ENCODE measurements at places on chromosomes 3 and 15. TPM values are rescaled to one million over a fixed set of nuclear protein-coding genes. Genes with fewer than 3 reads are reported as not detected.

DNA sequence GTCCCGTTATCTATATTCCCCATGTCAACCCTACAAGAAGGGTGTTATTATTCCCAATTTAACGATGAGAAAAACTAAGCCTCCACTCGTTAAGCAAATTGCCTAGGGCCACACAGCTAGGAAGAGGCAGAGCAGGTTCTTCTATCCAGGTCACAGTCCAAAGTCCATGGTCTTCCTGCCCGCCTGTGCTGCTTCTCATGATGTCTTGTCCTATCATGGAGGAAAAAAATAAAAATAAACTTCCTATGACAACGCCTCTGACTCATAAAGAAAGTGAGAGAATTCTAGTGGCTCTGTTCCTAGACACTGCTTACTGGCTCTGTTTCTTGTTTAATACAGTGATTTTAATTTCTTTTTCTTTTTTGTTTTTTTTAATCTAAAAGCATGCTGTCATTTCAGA, 9.7 kb downstream of the COL8A1 start:
- H3K27ac ChIP-seq: peak overlapping the region; percentile 33
- H3K36me3 ChIP-seq: no peaks in the 10 kb centered on the region
- no peaks in the 10 kb centered on the region for H3K4me1 ChIP-seq

- H3K4me1 ChIP-seq: peaks cover 14% of the 10 kb centered on the region
- peak; percentile 66 for DNase-seq
- no peak overlapping the region for H3K4me3 ChIP-seq
Observed at GRCh38 chr3:197516517-197516889, 39.3 kb downstream of the BDH1 start.

DNA sequence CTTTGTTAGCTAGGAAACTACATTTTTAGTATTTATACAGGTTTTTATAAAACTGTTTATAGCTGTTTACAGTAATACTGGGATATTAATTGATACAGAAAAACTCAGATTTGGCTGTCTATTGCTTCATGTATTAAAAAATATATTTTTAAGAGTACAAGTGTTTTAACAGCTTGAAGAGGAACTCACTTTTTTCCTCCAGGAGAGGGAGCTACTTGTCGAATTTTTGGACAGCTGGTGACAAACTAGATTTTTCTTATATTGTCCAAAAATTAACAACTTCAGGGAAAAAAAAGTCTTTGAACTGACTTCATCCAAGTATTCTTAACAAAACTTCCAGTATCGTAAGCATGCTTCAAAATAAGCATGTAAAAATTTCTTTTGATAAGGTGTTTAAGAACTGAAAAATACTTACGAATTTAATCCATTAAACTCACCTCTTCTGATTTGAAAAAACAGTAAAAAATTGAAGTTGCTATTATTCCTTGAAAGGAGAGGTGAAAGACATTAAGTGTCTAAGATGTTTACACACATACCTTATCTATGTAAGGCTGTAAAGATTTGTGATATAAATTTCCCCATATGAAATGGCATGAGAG, 4.0 kb downstream of the DIPK2A start:
- peak; percentile 78 for DNase-seq
- no peaks in the 10 kb centered on the region for H3K27me3 ChIP-seq
- no peak overlapping the region for H3K27ac ChIP-seq

- no peaks in the 10 kb centered on the region for H3K4me1 ChIP-seq
- H3K36me3 ChIP-seq: no peaks in the 10 kb centered on the region
- H3K27ac ChIP-seq: no peak overlapping the region
- no peak overlapping the region for H3K4me3 ChIP-seq
Observed at GRCh38 chr3:16189201-16189600, 14.7 kb downstream of the GALNT15 start.

GRCh38 chr3:135059580-135059979, 264.5 kb downstream of the EPHB1 start:
- H3K27ac ChIP-seq: no peak overlapping the region
- no peaks in the 10 kb centered on the region for H3K27me3 ChIP-seq
- no peaks in the 10 kb centered on the region for H3K36me3 ChIP-seq

- no peak for DNase-seq
- no peaks in the 10 kb centered on the region for H3K27me3 ChIP-seq
- H3K27ac ChIP-seq: no peak overlapping the region
- H3K36me3 ChIP-seq: no peaks in the 10 kb centered on the region
Observed at GRCh38 chr3:102265720-102266119, 169.1 kb upstream of the ZPLD1 start.

- H3K27me3 ChIP-seq: peaks cover 22% of the 10 kb centered on the region
- H3K36me3 ChIP-seq: no peaks in the 10 kb centered on the region
- no peak for DNase-seq
Observed at GRCh38 chr15:28994142-28994830, 108.5 kb downstream of the APBA2 start.

- no peak overlapping the region for H3K27ac ChIP-seq
- no peak for DNase-seq
- H3K27me3 ChIP-seq: no peaks in the 10 kb centered on the region
- peaks cover 22% of the 10 kb centered on the region for H3K4me1 ChIP-seq
Observed at GRCh38 chr3:72384602-72385001, 463.6 kb downstream of the SHQ1 start.

Gene PIAS1
- 38.7 TPM for total RNA-seq

Gene TMIE
- not detected for total RNA-seq

Gene EPB42
- total RNA-seq: not detected
